Stimulated activated CD4-positive, alpha-beta T cell treated with anti-CD3 and anti-CD28 coated beads, Interleukin-4, amount 100 ng/mL, for 48 hours (primary cell): ENCODE measurements at places on chromosomes 6 and 20.

DNA sequence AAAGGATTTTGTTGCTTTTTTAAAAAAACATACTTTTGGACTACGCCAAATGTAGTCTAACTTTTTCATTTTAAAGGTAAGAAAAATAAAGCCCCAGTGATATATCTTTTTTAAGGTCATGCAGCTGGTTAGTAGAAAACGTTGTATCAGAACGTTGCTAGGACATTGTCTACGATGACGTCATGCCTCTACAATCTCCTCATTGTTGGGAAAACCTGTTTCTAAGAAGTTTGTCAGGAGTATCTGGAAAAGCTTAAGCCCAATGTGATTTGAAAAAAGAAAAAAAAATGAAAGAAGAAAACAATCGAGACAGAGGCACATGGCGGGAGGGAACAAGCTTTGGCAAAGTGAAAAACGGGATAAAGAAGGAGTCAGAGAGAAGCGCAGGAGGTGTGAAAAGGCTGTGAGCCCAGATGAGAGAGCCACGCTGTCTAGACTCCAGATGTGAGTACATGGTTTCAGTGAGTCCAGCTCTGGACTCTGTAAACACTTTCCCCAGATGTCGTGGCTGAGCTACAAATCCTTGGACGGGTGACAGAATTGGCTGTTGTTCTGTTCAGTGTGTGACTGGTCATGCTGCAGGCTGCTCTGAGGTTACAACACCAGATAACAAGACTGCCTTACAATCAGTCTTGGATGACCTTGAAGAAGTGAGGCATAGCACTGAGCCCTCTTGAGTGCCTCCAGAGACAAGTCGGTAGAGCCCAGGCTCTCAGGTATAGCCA, 656.7 kb upstream of the ID4 start:
- DNase-seq = no peak

- no peak for DNase-seq
These were observed 92.5 kb downstream of the B3GAT2 start for GRCh38 chr6:70864401-70864800.

- DNase-seq = no peak
These were observed 52.6 kb upstream of the SALL4 start for GRCh38 chr20:51854921-51855320.

DNA sequence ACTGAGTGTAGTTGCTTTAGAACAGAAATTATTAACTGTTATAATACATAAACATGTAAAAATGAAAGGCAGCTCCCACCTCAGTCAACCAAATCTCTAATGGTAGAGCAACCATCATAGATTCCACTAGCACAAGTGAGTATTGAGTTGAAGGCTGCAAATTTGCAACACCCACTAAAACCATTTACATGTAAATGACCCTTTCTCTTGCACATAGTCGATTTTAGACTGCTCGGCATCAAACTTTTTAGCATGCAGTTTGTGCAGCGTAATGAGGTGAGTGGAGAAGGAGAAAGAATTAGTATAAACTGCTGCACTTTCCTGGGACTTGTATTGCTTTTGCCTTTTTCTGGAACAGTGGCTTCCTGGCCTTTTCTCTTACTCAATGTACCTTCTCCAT, 62.8 kb downstream of the FBXO5 start:
- no peak for DNase-seq

- peak; percentile 44 for DNase-seq
These were observed 121.8 kb downstream of the SASH1 start for GRCh38 chr6:148464319-148465010.

GRCh38 chr20:53034899-53035298, 62.7 kb downstream of the TSHZ2 start:
- no peak for DNase-seq

DNA sequence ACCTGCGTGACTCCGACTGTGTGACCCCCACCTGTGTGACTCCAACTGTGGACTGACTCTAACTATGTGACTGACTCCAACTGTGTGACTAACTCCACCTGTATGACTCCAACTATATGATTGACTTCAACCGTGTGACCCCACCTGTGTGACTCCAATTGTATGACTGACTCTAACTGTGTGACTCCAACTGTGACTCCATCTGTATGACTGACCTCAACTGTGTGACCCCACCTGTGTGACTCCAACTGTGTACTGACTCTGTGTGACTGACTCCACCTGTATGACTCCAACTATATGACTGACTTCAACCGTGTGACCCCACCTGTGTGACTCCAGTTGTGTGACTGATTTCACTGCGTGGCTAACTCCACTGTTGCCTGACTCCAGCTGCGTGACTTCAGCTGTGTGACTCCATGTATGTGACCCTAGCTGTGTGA, 38.6 kb downstream of the SYNJ2 start:
- DNase-seq = no peak

DNA sequence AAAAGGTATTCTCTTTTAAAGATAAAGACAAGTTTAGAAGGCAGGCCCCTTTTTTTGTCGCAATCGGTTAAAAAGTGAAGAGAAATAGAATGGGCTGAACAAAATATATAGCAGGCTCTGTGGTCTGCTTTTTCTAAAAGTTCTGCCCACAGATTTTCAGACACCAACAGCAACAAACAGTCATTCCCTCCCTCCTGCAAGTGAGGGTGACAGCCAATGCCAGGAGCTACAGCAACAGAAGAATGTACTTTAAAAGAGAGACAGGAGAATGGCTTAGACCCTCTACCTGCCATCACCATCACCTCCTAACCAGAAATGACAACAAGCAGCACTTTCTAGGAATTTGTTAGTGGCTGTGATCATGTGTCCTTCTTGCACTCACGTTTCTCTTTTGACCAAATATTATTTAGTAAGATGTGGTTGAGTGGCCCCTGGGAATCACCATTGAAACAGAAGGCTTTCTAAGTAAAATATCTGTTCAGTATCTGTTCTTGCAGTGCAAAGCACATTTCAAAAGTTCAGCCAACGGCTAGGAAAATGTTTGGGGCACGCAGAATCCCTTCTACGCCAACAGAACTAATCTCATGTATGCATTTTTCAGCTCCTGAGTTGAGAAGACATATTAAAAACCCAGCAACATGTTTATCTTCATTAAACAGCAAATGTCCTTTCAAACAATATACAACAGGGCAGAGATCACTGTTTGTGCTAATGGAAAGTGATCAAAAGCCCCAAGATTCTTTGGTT, 248.5 kb downstream of the ATXN1 start:
- DNase-seq = no peak

- no peak for DNase-seq
These were observed 722.6 kb upstream of the NRSN1 start for GRCh38 chr6:23403460-23403859.

DNA sequence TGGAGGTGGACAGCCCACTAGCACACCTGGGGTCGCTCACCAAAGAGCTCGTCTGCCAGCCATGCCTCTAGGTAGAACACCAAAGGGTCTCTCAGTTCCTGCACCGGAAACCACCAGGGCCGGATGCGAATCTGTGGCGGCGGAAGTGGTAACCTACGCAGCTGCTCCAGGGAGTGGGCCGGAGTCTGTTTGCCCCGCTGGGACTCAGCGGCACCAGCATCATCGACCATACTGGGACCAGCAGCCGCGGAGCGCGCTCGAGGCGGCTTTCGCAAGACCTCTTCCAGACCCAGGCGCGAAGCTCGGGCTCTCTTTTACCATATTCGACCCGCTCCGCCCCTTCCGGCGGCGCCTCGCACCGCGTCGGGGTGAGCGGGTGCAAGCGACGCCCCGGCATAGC, at the start of gene OOEP:
OOEP (minus strand) TSS at position 335 of the 400 bp plus-strand sequence; CDS start at position 230, 105 bp downstream.
- DNase-seq = no peak

- DNase-seq = no peak
These were observed 14.6 kb upstream of the HELZ2 start for GRCh38 chr20:63588641-63589041.

DNA sequence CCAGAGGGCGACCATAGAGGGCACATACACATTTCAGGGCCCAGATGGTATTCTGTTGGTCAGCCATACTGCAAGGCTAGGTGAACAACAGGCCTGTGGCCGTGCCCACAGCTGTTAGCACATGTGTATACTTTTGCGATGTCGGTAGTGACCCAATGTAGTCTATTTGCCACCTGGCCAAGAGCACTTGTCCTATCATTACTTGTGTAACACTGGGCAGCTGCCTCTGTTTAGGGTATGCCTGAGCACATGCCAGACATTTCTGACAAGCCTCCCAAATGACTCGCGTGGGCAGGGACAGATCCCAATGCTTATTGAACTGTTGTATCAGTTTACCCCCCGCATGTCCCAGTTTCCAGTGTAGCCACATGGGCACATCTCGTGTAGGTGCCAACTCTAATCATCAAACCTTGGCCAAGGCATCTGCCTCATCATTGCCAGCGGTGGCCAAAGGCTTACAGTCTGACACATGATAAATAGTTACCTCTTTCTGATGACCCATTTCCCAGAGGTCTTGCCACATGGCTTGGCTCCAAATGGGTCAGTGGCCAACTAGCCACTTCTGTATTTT, 74.4 kb upstream of the FBXL4 start:
- DNase-seq = no peak

- DNase-seq = no peak
These were observed 118.8 kb upstream of the ARID1B start for GRCh38 chr6:156658186-156658965.

- DNase-seq = no peak
These were observed 23.9 kb downstream of the RALY start for GRCh38 chr20:34017610-34018009.

DNA sequence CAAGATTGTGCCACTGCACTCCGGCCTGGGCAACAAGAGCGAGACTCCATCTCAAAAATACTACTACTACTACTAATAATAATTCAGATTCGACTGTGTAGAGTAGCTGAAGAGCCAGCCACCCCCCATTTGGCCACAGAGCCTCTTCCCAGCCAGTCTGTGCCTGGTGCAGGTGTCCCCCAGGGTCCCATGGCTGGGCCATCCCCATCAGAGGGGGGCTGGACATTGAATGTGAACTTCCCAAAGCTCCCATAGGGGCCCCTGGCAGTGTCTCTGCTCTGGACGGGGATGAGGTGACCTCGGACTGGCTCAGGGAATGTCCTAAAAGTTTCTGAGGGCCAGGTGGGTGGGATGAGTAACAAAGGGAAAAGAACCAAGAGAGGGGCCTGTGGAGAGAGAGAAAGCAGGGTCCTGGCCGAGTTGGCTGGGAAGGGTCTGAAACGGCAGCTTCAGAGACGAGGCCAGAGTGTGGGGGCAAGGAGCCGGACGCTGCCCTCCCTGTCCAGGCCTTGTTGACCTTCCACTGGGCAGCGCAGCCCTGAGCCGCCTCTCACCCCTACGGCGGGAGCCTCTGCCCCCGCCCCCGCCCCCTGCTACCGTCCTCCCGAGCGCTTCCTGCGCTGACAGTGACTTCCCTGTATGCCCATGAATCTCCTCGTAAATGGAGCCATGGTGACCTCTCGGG, 24.9 kb upstream of the PCMTD2 start:
- DNase-seq = no peak

GRCh38 chr20:17513939-17514338, 17.2 kb downstream of the BFSP1 start:
- DNase-seq = no peak

- no peak for DNase-seq
These were observed 20.1 kb upstream of the HLA-B start for GRCh38 chr6:31377029-31377428.

DNA sequence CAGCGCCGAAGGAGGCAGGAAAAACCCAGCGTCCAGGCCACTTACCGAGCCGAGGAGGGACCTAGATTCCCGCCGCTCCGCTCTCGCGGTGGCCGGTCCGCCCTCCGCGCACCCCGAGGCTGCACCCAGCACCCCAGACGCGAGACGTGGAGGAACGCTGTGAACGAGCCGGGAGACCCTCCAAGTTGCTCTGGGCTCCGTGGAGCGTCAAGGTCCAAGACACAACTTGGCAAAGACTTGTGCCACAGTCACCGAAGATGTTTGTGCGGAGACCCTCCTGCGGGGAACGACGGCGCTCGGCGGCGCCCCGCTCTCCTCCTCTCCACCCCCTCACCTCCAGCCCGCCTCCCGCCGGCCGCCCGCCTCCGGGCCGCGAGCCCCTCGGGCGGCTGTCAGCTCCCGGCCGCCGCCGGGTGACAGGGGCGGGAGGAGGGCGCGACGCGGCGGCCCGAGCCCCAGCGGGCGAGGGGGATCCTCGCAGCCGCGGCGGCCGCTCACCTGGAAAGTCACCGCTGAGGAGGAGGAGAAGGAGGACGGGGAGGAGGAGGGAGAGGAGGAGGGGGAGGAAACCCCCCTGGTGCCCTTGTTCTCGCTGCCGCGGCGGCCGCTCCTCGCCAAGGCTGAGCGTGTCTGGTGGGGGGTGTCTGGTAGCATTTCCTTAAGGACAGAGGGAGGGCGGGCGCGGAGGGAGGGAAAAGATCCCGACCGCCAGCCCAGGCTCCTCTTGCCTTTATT, 637 bp upstream of the HIVEP2 start:
- peak; percentile 43 for DNase-seq

GRCh38 chr20:58106143-58106750, 122.2 kb downstream of the ANKRD60 start:
- DNase-seq = no peak

- no peak for DNase-seq
These were observed 122.0 kb downstream of the GFRAL start for GRCh38 chr6:55449225-55449624.

GRCh38 chr6:150229436-150230163, 86.8 kb downstream of the PPP1R14C start:
- DNase-seq = no peak

GRCh38 chr6:951399-952181, 258.7 kb upstream of the EXOC2 start:
- DNase-seq = no peak

DNA sequence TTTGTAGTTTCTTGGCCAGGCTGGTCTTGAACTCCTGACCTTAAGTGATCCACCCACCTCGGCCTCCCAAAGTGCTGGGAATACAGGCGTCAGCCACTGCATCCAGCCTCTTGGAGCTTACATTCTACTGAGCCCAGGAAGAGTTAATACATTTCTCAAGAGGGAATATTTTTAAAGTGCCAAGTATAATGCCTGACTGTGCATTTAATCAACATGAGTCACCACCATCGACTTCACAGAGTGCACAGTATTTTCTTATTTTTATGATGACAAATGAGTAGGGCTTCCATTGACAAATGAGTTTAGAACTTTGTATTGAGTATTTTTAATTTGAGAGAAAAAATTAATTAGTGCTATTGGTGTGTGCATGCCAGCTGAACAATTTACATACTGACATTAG, 72.2 kb downstream of the SASH1 start:
- DNase-seq = no peak
